ENCODE measurements at places on chromosomes 12 and 14.

DNA sequence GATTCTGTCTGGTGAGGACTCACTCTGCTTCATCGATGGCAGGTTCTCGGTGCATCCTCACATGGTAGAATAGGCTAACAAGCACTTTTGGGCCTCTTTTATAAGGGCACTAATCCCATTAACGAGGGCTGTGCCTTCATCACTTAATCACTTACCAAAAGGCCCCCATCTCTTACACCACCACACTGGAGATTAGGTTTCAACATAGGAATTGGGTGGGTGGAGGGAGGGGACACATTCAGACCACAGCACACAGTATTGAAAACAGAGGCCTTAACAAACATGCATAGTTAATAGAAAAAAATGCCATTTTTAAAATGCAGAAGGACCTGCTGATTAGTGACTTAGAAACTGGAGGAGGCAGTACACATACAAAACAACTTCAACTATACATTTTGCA is 61.6 kb downstream of the SPPL3 start:
- no peak for DNase-seq

DNA sequence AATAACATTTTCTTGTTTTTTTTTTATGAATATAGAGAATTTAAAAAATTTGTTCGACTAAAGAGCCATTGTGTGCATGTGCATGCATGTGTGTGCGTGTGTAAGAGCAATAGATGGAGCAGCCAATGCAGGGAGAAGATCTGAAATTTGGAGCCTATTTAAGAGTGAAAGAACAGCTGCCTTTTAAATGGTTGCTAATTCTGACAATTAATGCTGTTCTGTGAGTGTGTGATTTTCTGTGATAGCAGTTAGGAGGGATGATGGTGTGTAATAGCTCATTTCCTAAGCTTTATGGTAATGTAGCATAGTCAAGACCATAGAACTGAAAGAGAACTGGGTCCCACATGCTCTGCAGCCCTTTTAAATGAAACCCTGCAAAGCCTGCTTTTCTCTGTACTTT is 137.9 kb downstream of the NRXN3 start:
- no peak for DNase-seq

GRCh38 chr14:61577506-61577931 is 117.8 kb upstream of the HIF1A start:
- DNase-seq: no peak

DNA sequence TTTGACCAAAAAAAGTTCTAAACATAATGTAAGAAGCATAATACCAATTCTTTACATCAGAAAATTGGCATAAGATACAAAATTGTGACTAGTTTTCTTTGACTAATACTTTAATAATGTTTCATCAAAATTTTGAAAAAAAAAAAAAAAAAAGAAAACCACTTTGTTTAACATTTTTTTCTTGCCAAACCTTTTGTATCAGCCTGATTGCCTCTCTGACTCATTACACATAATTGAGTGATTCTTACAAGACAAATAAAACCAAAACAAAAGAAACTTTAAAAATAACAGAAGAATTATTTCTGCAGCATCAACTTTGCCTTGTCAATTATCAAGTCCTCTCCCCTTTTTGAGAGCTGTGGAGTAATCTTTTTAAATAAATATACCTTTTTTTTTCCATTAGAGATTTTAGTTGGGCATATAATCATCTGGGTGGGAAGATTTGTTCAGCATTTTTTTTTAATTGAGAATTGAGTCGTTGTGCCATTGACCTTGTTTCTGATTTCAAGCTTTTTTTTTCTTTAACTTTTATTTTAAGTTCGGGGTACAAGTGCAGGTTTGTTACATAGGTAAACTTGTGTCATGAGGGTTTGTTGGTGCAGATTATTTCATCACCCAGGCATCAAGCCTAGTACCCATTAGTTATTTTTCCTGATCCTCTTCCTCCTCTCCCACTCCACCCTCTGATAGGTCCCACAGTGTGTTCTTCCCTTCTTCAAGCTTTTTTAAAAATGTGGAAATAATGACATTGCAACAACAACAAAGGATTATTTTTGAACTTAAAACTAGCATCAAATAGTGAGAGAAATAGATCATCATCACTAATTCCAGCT is 45.8 kb upstream of the HMGA2 start:
- DNase-seq: no peak

- peak; percentile 40 for DNase-seq
Measured at GRCh38 chr14:88129306-88130056, 124.5 kb downstream of the GPR65 start.

DNA sequence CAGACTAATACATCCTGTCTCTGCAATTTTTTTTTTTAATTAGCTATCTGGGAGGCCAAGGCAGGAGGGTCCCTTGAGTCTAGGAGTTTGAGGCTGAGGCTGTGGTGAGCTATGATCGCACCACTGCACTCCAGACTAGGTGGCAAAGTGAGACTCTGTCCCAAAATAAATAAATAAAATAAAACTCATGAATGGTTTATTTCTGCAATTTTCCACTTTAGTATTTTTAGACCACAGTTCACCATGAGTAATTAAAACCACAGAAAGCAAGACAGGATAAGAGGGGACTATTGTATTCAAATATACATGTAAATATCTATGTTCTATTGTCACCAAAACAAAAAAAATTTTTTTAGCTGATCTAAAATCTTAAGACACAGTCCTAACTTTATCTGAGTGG is 17.8 kb downstream of the TAOK3 start:
- DNase-seq: no peak

DNA sequence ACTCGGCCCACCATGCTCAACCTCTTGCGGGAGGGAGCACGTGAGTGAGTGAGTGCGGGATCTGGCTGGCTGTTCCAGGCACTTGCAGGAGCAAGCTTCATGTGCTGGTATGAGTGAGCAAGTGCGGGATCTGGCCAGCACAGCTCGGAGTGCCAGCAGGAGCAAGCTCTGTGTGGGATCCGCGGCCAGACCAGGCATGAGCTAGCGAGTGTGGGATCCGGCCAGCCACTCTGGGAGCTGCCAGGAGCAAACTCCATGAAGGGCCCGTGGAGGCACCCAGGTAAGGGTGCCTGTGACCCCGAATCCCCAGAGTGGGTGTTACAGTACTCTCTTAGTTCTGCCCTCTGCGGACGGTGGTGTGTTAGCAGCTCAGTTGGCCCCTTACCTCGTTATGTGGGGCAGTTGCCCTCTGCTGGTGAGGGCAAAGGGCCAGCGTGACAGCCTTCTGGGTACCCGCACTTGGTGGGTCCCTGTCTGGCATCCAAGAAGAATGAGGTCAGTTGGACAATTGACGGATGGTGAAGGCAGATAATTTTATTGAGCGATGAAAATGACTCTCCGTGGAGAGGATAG is 38.3 kb downstream of the RAD51B start:
- no peak for DNase-seq

- no peak for DNase-seq
Measured at GRCh38 chr14:20682127-20682434, 2.3 kb upstream of the RNASE4 start.

GRCh38 chr12:65663648-65664047 is 160.6 kb upstream of the HMGA2 start:
- DNase-seq: no peak

DNA sequence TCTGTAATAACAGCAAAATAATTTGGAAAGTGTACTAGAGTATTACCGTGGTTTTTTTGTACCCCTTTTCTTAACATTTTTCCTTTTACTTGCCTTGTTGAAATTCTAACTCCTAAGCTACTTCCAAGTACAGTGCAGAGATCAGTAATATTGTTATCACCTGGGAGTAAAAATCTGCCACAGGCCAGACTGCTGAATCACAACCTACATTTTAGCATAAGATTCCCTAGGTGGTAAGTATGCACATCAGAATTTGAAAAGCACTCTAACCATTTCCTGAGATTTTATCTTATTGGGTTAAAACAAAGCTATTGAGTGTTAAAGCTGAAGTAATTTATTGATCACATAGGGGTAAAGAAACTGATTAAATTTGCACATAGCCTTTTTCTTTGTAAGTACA is 55.2 kb upstream of the KCNH3 start:
- no peak for DNase-seq

GRCh38 chr14:69558774-69559173 is 15.9 kb downstream of the CCDC177 start:
- no peak for DNase-seq

DNA sequence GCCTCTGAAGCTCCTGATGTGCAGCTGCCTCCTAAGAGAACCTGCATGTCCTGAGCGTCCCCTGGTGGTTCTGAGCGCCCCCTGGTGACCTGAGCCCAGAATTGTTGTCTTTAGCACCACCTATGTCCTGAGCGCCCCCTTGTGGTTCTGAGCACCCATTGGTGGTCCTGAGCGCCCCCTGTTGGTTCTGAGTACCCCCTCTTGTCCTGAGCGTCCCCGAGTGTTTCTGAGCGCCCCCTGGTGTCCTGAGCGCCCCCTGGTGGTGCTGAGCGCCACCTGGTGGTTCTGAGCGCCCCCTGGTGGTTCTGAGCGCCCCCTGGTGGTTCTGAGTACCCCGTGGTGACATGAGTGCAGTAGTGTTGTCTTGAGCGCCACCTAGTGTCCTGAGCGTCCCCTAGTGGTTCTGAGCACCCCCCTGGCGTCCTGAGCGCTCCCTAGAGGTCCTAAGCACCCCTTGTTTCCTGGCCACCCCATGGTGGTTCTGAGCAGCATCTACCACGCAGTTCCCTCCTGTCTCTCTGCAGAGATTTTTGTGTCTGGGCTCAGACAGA is 782.5 kb downstream of the TMEM121 start:
- DNase-seq: no peak

GRCh38 chr12:7387289-7387688 is 56.7 kb downstream of the CD163L1 start:
- no peak for DNase-seq

Measured in occipital lobe (tissue), 3 donors.